ENCODE measurements at places on chromosomes 13 and 19.

DNA sequence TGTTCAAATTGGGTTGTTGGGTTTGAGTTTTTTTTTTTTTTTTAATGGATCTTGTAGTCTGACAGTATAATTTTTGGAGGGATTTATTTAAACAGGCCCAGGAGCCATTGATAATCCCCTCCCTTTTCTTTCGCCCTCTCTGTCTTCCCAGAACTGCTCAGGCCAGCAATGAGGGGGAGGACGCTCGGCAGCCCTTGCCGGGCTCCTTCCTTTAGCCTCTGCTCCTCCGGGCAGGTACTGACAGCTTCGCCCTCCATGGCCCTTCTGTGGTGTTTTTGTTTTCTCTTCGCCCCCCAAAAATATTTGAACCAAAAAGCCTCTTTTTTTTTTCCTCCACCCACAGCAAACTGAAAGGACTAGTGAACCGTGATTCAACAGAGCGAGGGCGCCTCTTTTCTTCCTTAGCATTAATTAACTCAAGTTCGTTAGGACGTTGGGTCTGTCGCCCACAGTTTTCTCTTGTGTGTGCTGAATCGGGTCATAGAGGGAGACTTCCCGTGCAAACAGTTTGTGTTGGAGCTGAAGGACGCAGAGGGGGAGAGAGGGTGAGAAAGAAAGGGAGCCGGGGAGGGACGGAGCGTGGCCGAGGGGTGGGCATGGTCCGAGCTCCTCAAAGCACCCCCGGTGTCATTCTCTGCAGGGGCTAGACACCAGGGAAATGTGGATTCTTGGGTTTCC, 21.5 kb downstream of the NFIX start:
- no peak for DNase-seq

DNA sequence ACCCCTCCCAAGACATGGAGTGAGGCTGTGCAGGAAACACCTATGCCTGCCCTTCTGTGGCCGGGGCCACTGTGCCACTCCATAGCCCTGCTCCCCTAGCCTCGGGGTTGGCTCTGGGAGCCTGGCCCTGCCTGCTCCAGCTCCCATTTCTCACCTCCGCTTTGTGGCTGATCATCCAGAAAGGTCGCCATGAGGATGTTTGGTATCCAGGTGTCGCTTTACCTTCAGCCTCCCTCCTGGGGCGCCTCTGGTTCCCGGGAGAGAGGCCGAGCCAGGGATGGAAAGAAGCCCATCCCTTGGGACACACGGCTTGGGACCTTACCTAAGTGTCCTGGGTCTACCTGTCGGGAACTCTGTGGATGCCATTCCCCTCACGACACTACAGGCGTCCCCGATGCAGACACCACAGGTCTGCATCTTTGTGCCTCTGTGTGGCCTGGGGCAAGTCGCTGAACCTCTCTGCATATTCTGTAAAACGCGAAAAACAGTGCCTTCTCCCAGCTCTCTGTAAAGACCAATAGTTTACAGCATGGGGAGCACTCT, 3.4 kb upstream of the MCF2L start:
- no peak for DNase-seq

GRCh38 chr13:56528040-56528790, 612.5 kb upstream of the PRR20A start:
- no peak for DNase-seq

DNA sequence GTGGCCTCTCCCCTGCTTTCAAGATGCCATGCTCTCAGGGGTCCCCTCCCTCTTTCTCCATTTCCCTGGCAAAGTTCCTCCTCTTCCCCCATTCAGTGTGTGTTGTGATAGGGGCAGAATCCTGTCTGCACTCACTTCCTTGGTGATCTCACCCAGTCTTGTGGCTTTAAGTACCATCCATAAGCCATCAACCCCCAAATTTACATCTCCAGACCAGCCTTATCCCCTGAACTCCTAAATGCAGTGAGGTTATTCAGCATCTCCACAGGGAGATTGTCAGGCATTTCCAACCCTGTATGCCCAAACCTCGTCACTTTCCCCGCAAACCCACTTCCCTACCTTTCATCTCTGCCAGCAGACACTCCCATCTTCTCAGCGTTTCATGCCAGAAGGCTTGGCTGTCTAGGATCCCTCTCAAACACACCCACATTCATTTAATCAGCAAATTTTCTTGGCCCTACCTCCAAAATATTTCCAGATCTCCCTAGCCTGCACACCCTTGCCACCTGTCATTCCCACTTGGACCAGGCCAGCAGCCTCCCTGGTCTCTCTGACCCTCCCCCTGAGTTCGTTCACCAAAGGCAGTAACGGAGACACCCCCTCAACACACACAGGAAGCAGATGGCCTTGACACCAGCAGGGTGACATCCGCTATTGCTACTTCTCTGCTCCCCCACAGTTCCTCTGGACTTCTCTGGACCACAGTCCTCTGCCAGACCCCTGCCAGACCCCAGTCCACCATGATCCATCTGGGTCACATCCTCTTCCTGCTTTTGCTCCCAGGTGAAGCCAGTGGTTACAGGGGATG, at the start of gene HCST:
Gene HCST (plus strand): TSS at position 676 of the 808 bp plus-strand sequence. CDS start 65 bp downstream, at position 741.
- DNase-seq, result no peak

GRCh38 chr13:29125191-29125933, 305.2 kb downstream of the MTUS2 start:
- DNase-seq, result no peak

GRCh38 chr19:46198756-46199155, 30.8 kb upstream of the IGFL1 start:
- DNase-seq, result no peak

- DNase-seq, result no peak
Measured at GRCh38 chr13:46571909-46572595, 19.1 kb downstream of the LRCH1 start.

DNA sequence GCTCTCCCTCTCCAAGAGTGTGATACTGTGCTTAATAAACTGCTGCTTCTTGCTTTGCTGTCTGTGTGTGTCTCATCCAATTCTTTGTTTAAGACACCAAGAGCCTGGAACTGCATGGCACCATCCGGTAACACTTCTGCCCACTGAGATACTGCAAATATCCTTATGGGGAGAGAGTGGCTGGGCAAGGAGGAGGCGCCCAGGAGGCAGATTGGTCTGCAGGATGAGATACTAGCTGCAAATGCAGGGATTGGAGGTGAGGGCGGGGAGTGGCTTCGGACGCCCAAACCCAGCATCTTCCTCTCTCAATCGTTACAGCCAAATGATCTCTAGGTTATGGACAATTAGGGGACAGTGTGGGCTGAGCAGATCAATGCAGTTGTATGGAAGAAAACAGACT, 1.7 kb upstream of the SIGLEC7 start:
- no peak for DNase-seq

DNA sequence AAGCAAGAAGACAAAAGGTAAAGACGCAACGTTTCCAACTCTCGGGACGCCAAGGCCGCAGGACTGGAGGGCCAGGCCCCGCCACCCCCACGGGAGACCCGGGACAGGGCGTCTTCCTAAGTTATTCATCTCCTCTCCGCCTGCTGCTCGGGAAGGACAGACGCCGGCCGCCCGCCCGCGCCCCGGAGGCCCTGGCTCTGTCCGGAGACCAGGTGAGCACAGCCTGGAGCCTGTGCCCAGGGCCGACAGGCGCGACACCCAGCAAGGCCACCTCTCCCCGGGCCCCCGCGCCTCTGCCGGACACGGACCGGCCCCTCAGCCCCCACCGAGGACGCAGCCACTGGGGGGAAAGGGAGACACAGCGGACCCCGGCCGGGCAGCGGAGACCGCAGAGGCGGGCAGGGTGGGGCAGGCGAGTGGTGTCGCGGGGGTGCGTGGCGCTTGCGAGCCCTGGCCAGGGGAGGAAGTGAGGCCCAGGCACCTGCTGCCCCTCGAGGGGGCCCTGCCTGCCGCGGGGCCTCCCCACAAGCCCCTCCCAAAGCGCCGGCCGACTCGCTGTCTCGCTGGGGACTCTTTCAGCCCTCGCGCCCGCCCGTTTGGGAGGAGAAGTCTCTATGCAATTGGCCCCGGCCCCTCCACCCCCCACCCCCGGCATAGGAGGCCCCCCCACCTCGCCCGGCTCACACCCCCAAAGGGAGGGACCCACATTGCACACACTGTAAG, 17.2 kb downstream of the SMIM24 start:
- DNase-seq, result no peak

GRCh38 chr13:98490866-98491265, 86.0 kb downstream of the STK24 start:
- DNase-seq, result no peak

DNA sequence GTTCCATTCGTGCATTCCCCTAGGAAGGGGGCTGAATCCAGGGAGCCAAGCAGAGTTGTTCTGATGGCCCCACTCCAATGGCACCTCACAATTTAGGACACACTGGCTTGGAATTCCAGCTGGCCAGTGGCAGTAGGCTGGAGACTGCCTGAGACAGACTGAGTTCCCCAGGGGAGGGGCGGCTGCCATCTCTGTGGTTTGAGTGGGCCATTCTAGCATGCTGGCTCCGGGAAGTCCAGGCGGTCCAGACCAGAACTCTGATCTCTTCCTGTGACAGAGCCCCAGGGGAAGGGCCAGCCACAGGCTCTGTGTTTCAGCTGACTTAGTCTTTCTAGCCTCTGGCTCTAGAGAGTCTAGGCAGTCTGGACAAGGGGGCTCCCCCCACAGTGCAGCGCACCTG, 29.5 kb upstream of the SLC7A1 start:
- no peak for DNase-seq

DNA sequence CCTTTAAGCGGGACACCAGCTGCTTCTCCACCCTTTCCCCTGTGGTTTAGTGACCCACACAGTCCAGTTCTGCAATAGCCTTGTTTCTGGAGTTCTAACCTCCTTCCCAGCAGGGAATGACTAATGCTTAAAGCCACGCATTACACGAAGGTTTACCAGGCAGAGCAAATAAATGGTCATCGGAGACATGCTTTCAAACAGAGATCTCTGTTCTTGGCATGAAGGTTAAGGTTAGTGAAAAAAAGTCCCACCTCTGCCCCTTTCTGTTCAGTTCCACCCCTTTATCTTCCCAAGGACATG, 25.3 kb upstream of the MEDAG start:
- no peak for DNase-seq

DNA sequence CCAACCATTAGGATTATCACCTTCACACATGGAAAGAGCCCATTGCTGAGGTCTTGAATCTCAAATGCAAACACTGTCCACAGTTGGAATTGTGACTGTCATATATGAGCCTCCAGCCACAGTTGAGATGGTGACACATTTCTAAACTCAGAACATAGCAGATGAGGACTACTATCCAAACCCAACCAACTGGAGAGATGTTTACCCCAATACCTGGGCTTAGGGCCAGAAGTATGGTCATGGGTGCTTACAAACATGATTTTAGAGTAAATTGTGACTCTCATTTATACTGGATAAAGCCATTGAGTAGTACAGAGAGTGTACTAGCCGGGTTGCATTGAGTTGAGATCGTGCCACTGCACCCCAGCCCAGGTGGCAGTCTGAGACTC, 14.0 kb upstream of the ZNF681 start:
- no peak for DNase-seq

- DNase-seq, result no peak
Measured at GRCh38 chr19:17450264-17451075, 2.0 kb upstream of the TMEM221 start.

GRCh38 chr19:49872245-49873128, 4.7 kb downstream of the AKT1S1 start:
- DNase-seq, result no peak

DNA sequence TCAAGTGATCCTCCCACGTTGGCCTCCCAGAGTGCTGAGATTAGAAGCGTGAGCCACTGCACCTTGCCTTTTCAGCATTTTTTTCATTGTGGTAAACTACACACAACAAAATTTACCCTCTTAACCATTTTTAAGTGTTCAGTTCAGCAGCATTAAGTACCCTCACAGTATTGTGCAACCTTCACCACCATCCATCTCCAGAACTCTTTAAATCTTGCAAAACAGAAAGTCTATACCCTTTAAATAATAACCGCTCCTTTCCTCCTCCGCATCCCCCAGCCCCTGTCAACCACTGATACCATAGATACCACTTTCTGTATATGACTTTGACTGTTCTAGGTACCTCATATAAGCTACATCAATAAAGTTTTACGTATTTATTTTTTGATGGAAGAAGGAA, 20.8 kb upstream of the CASP14 start:
- DNase-seq, result no peak

- no peak for DNase-seq
Measured at GRCh38 chr13:107144432-107144831, 576.5 kb upstream of the ARGLU1 start.

- DNase-seq, result no peak
Measured at GRCh38 chr19:40740747-40741146, 9.5 kb downstream of the ACTMAP start.

DNA sequence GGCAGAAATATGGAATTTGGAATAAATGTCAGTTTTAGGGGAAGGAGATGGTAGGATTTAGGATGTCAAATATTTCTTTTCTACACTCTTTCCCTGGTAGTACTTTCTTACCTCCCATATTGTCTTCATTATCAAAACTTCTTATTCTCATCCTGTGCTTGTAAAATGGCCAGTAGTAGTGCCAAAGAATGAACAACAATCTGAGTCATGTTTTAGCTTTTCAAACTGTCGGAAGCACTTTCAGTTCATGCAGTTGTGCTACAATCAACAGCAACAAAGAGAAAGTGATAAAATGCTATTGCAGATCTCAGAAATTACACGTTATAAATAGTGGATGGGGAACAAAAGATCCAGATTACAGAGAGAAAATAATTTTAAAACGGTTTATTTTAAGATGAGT, 193.7 kb upstream of the RXFP2 start:
- DNase-seq, result no peak

GRCh38 chr13:102236830-102237229, 165.0 kb downstream of the FGF14 start:
- no peak for DNase-seq

DNA sequence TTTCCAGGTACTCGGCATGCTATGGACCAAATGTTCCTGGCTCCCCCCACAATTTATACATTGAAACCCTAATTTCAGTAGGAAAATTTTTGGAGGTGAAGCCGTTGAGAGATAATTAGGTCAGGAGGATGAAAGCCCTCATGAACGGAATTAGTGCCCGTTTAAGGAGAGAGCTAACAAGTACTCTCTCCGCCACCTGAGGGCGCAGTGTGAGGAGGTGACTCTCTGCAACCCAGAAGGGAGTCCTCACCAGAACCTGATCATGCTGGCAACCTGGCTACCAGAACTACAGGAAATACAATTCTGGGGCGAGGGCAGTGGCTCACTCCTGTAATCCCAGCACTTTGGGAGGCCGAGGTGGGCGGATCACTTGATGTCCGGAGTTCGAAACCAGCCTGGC, 397.8 kb downstream of the SLITRK5 start:
- no peak for DNase-seq

- no peak for DNase-seq
Measured at GRCh38 chr19:31416548-31416947, 67.3 kb upstream of the TSHZ3 start.

DNA sequence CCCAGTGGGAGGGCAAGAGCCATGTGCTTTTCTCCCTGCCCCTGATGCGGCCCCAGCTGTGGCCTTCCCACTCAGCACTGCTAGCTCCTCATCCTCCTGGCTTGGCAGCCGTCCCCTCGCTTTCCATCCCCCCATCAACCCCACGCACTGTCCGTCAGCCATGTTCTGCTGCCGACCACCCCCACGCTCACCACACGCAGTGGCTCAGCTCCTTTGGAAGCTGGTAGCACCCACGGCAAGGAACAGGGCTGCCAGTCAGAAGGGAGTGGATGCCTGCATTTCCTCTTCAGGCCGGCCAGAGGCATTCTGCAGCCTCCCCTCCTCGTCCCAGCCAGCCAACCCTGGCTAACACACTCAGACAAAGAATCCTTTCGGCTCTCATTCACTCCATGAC, 6.3 kb downstream of the CALM3 start:
- DNase-seq, result no peak

All from SK-N-DZ (cell line).